Tibial nerve (tissue), 4 donors: ENCODE measurements at places on chromosomes 4 and X.

GRCh38 chrX:6456196-6456595 lies 78.7 kb downstream of the VCX3A start:
- no peaks in the 10 kb centered on the region for H3K4me1 ChIP-seq
- no peak overlapping the region for H3K27ac ChIP-seq
- no peak for DNase-seq
- no peak overlapping the region for H3K4me3 ChIP-seq
- no peaks in the 10 kb centered on the region for H3K36me3 ChIP-seq

DNA sequence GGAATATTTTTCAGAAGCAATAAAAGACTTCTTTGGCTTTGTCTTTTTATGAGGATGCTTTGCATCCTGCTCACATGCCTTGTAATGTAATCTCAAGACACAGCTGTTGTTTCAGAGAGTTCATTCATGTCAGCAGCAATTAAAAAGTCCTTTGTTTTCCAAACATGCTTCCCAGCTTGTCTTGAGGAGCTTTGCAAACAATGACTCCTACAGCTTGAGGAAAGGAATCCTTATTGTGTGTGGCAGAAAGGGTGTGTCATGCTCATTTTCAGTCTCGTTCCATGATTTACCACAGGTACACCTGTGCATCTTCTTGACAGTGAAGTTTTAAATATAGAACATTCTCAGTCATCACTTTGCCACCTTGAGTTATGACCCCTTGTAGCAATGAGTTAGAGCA lies 139.2 kb upstream of the AADAT start:
- H3K4me3 ChIP-seq, result no peak overlapping the region
- no peaks in the 10 kb centered on the region for H3K36me3 ChIP-seq
- no peaks in the 10 kb centered on the region for H3K27me3 ChIP-seq
- no peaks in the 10 kb centered on the region for H3K4me1 ChIP-seq

DNA sequence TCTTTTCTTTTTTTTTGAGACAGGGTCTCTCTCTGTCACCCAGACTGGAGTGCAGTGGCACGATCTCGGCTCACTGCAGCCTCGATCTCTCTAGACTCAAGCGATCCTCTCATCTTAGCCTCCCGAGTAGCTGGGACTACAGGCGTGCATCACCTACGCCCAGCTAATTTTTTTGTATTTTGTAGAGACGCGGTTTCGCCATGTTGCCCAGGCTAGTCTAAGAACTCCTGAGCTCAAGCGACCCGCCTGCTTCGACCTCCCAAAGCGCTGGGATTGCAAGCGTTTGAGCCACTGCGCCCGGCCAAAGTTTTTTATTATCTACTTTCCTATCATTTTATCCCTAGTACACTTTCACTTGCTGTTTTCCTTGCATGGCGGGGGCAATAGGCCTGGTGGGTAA lies 1.4 kb downstream of the UBA6 start:
- peaks cover 9% of the 10 kb centered on the region for H3K4me1 ChIP-seq
- H3K27me3 ChIP-seq, result no peaks in the 10 kb centered on the region
- DNase-seq, result no peak
- no peak overlapping the region for H3K27ac ChIP-seq

DNA sequence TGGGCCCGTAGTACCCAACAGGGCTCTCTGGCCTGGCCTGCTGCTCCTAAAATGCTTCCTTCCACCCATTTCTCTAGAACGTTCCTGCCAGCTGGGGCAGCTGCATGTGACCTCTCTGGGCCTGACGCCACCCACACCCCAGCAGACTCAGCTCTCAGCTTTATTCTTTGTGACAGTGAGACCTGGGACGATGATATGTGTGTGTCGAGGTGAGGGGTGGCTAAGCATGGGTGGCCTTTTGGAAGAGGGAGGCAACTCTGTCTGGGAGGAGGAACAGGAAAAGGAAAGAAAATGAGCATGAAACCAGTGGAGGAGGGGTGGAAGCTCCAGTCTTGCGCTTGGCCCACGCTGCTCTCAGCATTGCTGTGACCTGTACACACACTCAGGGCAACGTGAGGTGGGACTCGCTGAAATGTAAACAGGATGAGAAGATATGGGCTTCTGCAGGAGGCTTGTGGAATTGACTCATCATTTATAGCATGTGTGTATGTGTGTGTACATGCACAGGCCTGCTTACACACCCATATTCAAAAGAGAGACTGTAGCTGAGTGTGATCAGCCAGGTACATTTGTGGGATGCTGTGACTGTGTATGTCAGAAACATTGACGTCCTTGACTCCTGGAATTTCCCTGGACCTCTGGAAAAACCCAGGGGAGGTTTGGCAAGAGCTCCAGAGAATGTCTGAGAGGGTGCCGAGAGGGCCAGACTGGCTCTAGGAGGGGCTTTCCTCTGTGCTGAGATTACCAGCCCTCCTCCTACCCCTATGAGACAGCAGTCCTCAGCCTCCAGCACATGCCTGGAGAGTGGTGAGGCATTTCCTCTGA lies 137.9 kb downstream of the PJA1 start:
- no peaks in the 10 kb centered on the region for H3K27me3 ChIP-seq
- H3K4me3 ChIP-seq, result no peak overlapping the region
- H3K27ac ChIP-seq, result no peak overlapping the region
